HFF-Myc (cell line): ENCODE measurements at places on chromosomes 7 and 10.

- DNase-seq: no peak
Measured at GRCh38 chr7:75808106-75808505, 5.5 kb downstream of the CCL24 start.

DNA sequence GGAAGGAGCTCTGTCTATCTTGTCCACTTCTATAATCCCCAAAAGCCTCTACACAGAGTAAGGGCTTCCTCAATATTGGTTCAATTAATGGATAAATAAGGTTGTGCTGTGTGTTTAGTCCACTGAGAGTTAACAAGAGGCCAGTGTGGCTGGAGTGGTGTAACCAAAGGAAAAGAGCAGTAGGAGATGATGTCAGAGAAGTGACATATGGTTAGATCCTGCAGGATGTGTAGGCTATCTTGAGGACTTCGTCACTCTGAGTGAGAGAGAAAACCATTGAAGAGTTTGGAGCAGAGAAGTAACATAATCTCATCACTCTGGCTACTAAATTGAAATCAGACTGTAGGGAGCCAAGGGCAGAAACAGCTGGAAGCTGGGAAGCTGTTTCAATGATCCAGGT lies 13.0 kb upstream of the RUNDC3B start:
- DNase-seq: no peak

DNA sequence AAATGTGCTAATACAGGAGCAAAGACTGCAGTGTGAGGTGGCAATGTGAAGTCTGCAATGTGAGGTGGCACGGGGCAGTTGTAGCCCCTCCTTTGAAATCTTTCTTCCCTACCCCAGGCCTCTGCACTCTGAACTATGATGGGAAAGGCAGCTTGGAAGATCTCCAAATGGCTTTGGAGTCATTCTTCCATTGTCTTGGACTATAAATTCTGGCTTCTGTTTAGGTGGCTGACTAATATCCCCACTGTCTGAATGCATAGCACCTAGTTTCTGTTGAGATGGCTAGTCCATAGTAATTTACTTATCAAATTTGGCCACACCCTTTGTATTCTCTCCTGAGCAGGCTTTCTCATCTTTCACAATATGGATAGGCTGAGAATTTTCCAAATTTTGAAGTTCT lies 175.0 kb downstream of the CFTR start:
- DNase-seq: no peak

DNA sequence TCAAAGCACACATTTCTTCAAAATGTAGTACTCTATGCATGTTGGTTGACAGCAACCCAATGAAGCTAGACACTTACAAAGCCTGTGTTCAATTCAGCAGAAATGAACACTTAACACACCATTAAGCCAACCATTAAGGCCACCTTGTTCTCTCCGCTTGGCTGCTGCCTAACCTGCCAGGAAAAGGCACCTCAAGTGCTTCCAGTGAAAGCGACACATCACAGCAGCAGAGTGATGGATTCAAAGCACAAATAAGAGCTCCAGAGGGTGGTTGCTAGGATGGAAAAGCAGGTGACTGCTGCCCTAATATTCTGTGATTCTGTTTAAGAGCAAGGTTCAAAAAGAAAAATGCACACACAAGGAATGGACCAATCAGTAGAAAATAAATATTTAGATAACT lies 81.5 kb upstream of the GNAI1 start:
- no peak for DNase-seq

- DNase-seq: no peak
Measured at GRCh38 chr7:6157685-6158423, 114.6 kb downstream of the CYTH3 start.

GRCh38 chr7:128714701-128715495 lies 24.3 kb upstream of the CALU start:
- DNase-seq: no peak

- peak; percentile 9 for DNase-seq
Measured at GRCh38 chr7:122528879-122529481, 169.9 kb downstream of the RNF133 start.

DNA sequence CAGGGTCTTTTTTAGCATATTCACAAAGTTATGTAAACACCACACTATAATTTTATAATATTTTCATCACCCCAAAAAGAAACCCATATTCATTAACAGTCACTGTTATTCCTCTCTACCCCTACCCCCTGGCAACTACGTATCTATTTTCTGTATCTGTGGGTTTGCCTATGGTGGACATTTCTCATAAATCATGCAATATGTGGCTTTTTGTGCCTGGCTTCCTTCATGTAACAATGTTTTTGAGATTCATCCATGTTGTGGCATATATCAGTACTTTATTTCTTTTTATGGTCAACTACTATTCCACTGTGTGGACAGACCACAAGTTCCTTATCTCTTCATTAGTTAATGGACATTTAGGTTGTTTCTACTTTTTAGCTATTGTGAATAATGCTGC lies 59.1 kb upstream of the PAPSS2 start:
- DNase-seq: no peak

DNA sequence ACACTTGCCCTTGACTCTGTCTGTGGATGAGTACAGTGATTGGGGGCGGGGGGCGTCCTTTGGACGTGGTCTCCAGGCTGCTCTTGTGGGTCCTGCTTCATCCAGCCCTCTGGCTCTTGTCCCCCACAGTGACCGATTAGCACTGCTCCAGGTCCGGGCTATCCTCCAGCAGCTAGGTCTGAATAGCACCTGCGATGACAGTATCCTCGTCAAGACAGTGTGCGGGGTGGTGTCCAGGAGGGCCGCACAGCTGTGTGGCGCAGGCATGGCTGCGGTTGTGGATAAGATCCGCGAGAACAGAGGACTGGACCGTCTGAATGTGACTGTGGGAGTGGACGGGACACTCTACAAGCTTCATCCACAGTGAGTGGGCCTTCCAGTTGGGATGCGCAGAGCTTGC lies 18.3 kb downstream of the TACR2 start:
- no peak for DNase-seq

- DNase-seq: no peak
Measured at GRCh38 chr7:2845034-2845592, 1.0 kb upstream of the GNA12 start.

- no peak for DNase-seq
Measured at GRCh38 chr10:133159950-133160825, at the start of gene KNDC1. TSS of gene KNDC1 (plus strand) at chr10:133160219. CDS start at chr10:133160468, 249 bp downstream.

- no peak for DNase-seq
Measured at GRCh38 chr10:114408112-114408967, 4.0 kb upstream of the AFAP1L2 start.

- no peak for DNase-seq
Measured at GRCh38 chr7:26532471-26532870, 240.8 kb downstream of the SNX10 start.

DNA sequence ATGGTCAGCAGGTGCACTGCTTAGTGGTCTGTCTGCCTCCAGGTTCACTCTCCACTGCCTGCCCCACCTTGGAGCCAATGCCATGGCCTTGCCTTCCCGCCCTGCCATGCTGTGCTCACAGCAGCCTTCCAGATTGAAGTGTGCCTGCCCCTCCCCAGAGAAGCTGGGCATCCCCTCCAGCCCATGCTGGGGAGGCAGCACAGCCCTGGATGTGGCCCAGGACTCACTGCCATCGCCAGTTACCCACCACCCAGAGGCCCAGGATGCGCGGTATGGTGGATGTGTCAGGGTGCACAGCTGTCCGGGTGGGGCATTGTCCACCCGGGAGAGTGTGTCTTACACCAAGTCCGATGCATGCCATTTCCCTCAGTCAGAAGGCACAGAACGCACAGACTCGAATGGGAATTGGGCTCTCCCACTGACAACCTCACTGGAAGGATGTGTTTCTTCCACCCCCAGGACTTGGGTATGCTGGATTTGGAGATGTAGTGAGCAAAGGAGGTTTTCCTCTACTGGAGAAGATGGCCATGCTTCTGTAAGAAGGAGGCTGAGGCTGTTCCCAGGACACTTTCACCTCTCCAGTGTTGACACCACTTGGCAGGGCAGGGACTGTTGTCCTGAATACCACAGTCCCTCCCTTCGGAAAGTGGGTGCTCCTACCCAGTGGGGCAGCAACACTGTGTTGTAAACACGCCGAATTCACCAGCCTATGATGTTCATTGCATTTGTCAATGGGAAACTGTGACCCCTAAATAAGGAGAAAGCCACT lies 122.0 kb downstream of the ADARB2 start:
- DNase-seq: no peak

GRCh38 chr7:3844540-3845151 lies 543.6 kb downstream of the SDK1 start:
- DNase-seq: no peak

GRCh38 chr7:148584154-148584827 lies 6.3 kb upstream of the C7orf33 start:
- DNase-seq: no peak

DNA sequence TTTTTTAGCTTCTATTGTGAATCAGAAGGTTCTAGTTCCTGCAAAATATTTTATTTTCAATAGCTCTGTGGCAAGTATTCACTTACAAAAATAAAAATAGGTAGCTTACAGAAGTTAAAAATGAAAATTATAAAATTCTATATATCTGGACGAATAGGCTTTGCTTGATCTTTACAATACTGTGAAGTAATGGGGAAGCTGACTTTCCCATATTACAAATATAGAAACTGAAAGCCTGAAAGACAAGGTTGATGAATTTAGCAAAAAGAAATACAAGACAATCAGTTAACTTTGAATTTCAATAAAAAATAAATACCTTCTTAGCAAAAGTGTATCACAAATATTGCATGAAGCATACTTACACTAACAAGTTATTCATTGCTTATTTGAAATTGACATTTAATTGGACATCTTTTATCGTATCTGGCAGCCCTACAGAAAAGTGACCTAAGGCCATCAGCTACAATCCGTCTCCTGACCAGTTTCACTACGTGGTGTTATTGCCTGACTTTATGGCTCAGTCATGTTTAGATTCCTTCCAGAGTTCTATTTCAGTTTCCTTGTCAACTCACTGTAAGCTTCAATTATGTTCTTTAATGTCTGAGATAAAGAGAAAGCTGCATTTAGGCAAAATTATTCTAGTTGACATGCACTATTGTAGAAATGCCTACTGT lies 310.5 kb upstream of the HGF start:
- DNase-seq: no peak

- DNase-seq: no peak
Measured at GRCh38 chr7:1489336-1489735, 14.9 kb downstream of the INTS1 start.

- DNase-seq: no peak
Measured at GRCh38 chr7:45515346-45515745, 58.8 kb upstream of the ADCY1 start.

GRCh38 chr7:47330561-47331178 lies 251.2 kb downstream of the TNS3 start:
- DNase-seq: no peak

- no peak for DNase-seq
Measured at GRCh38 chr10:127154831-127155620, 41.4 kb downstream of the INSYN2A start.

DNA sequence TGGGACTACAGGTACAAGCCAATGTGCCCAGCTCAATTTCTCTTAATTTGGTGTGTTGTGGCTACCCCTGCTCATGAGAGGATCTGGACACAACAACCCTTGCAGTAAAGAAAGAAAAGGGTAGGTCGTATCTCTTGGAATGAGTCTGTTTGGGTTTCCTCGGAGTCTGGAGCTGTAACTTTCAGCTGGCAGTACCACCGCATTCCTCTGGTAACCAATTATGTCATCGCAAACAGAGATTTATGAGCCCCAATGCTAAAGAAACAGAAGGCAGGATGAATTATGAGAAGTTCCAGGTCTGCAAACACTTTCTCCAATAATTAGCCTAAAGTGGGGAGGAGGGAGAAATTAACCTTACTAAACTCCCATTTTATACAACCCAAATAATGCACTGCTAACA lies 186.6 kb upstream of the NRP1 start:
- DNase-seq: no peak

GRCh38 chr7:69434398-69434815 lies 163.9 kb upstream of the AUTS2 start:
- no peak for DNase-seq

GRCh38 chr7:92279396-92280031 lies 33.7 kb downstream of the ANKIB1 start:
- DNase-seq: no peak

DNA sequence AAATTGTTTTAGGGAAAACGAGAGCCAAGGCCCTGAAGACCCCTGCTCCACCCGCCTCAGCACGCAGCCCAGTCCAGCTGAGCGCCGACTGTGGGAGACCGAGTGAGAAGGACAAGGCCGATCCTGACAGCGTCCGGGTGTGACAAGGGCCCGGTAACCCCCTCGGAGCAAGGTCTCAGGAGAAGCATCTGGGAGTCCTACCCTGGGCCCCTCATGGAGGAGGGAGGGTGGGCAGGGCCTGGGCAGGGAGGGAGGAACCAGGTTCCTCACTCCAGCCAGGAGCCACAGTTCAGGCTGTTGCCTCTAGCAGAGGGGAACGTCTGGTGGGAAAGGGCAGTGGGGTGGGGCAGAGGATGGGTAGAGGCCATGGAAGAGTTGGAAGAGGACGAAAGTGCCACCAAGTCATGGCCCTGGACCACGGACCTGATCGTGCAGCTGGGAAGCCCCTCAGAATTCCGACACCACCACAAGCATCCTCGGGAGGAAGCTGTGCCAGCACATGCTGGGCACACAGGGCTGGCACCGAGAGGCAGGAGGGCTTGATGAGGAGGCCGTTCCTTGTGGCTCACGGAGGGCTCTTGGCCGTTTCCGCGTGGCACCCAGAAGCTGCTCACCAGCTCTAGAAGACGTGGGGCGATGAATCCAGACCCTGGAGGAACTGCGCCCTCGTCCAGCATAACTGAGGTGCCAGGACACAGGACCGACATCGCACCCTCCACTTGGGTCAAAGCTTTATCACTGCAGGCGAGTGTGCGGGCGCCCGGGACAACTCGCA lies 2.2 kb upstream of the KNDC1 start:
- DNase-seq: no peak

- no peak for DNase-seq
Measured at GRCh38 chr10:10902951-10903350, 114.7 kb upstream of the CELF2 start.

DNA sequence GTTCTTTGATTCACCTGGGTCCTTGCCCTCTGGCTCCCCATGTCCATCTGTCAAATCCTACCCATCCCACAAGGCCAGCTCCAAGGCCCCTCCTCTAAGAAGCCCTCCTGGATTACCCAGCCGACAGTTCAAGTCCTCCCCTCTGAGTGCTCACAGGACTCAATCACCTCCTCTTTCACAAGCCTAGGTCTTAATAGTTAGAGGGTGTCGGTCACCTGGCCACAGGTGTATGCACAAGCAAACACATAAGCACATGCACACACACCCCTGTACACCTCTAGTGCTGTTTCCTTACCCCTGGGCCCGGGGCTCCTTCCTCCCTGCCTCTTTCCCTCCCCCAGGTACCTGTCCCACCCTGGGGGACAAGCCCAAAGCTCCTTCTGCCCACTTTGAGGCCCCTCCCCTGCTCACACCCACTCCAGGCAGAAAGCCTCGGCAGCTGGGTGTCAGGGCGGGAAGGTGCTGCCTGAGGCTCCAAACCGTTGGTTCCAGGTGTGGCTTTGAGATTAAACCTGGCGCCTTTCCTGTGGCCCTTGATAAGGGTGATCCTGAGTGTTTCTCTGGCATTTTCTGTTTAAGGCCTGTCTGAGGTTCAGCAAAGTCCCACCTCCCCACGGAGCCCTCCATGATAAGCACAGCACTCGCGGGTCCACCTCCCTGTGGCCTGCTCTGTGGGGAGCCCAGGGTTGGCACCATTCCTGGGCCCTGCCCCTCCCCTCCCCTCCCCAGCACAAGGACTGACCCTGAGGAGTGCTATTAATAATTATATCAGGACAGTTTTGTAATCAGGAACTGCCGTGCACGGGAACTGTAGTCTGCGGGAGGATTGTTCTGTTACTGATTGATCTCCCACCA lies 14.6 kb upstream of the AQP1 start:
- DNase-seq: no peak
